ENCODE measurements at places on chromosomes 1 and 21. TPM values are rescaled to one million over a fixed set of nuclear protein-coding genes. Genes with fewer than 3 reads are reported as not detected.

- DNase-seq, result no peak
Observed at GRCh38 chr1:66342707-66343106, 191.2 kb upstream of the SGIP1 start.

- no peak for DNase-seq
Observed at GRCh38 chr1:201001962-201002361, 21.6 kb downstream of the KIF21B start.

- no peak for DNase-seq
Observed at GRCh38 chr21:41953249-41953830, 478 bp downstream of the C2CD2 start.

- DNase-seq, result no peak
Observed at GRCh38 chr21:28993293-28993629, 584 bp upstream of the LTN1 start.

DNA sequence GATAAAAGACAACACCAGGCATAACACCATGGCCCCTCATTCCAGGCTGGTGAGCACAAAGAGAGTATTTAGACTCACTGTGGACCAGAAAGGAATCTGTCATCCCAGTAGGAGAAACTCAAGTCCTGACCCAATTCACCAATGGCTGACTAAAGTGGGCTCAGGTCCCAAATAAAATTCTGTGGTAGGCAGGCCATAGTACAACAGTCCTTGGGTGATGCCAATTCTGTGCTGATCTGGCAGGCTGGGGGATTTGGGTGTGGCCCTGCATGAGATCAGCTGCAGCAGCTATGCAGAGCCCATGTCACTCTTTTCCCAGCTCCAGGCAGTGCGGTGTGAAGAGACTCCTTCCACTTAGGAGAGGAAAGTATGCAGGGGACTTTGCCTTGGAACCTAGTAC lies 245.1 kb downstream of the LBR start:
- no peak for DNase-seq

GRCh38 chr1:111045033-111045722 lies 81.5 kb upstream of the LRIF1 start:
- DNase-seq, result no peak

DNA sequence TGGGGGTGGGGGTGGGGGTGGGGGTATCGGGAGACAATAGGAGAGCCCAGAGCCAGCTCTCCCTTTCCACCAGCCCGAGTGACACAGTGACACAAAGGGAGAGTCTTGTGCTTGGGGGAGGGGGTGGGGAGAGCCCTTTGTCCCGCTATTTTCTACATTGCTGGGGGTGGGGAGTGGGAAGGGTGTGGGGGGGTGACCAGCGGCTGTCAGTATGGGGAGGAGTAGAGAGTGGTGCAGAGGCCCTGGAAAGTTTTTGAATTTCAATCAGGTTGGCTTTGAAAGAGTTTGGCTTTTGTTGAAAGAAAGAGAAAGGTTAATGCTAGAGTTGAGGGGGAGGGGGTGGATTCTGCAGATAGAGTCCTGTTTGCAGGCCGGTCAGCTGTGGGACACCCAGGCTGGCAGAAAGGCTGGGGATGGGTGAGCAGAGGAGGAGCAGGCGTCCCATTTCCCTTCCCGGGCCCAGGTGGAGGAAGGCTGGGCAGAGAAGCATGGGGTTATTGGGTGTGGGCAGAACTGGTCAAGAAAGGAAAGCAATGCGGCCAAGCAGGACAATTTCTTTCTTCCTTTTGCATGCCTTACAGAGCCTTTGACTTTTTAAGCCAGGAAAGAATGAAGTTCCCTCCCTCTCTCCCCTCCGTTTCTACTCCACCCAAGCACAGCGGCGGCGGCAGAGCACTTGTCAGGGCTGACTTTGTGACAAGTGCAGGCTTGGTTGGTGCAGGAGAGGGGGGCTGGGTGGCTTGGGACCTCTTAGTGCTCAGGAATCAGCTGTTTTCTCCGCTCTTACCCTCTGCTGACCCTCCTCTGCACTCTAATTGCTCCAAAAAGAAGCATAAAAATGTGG lies 96.2 kb downstream of the RNF220 start:
- DNase-seq, result no peak

GRCh38 chr1:224736619-224737352 lies 120.7 kb downstream of the CNIH3 start:
- no peak for DNase-seq

DNA sequence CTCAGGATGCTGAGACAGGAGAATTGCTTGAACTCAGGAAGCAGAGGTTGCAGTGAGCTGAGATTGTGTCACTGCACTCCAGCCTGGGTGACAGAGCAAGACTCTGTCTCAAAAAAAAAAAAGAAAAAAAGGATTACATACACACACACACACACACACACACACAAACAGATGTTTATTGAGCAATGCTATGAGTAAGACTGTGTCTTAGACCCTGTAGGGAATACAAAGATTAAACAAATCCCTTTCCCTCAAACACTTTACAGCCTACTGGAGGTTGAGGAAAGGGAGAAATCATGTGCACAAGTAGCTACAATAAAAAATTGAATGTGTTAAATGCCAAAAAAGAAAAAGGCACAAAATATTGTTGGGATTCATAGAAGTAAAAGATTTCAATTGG lies 58.1 kb downstream of the RPAP2 start:
- no peak for DNase-seq

- no peak for DNase-seq
Observed at GRCh38 chr21:27301220-27301619, 334.3 kb upstream of the ADAMTS5 start.

DNA sequence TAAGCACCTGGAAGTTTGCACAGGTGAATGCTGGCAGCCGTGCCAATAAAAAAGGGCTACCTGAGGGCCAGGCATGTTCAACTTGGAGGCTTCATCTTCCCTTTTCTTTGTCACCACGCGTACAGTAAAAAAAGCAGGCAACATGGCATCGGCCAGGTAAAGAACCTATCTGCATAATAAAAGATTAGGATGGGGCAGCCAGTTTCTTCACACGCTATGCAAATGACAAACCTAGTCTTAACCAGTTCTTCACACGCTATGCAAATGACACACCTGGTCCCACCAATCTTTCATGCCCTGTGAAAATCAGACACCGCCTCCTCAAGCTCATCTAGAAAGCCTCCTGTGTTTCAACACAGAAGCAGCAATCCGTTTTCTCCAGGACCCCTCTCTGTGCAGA lies 413.4 kb downstream of the HLX start:
- no peak for DNase-seq

DNA sequence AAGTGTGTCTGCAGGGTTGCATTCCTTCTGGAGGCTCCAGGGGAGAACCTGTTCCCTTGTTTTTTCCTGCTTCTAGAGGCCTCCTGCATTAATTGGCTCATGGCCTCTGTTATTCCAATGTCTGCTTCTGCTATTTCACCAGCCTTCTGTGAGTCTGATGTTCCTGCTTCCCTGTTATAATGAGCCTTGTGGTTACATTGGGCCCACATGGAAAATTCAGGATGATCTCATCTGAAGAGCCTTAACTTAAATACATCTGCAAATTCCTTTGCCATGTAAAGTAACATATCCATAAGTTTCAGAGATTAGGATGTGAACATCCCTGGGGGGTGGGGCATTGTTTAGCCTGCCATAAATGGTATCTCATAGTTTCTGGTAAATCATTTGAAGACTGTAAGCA lies 181.1 kb downstream of the RWDD3 start:
- no peak for DNase-seq

- no peak for DNase-seq
Observed at GRCh38 chr1:167924543-167925231, 10.8 kb upstream of the ADCY10 start.

GRCh38 chr1:40075266-40075665 lies 21.8 kb downstream of the PPT1 start:
- DNase-seq, result no peak

DNA sequence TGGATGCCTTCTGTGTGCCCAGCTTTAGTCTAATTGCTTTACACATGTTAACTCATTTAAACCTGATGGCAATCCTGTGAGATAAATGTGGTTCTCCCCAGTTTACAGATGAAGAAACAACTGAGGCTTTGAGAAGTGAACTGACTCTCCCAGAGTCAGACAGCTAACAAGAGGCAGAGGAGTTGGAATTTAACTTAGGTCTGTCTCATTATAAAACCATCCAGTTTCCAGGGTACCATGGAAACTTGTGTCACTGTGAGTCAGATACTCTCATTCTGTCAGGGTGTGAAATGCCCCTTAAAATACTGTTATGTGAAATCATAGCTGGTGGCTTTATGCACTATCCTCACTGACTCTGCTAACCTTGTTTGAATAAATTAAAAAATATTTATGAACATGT lies 206.6 kb downstream of the PBX1 start:
- DNase-seq, result no peak

GRCh38 chr1:23720256-23720995 lies 22.8 kb upstream of the ELOA start:
- no peak for DNase-seq

- no peak for DNase-seq
Observed at GRCh38 chr1:20980051-20980450, 192.9 kb upstream of the HP1BP3 start.

LCE1B gene
- not detected for total RNA-seq

SPRR3 gene
- not detected for total RNA-seq

S100A7A gene
- not detected for total RNA-seq

ALPL gene
- 30.2 TPM for total RNA-seq

RGS18 gene
- total RNA-seq, result 6.1 TPM

LRRC3 gene
- 2.3 TPM for total RNA-seq

ZNF644 gene
- total RNA-seq, result 24.3 TPM

XCL2 gene
- not detected for total RNA-seq
